CD4-positive, alpha-beta T cell treated with Interleukin-6 at 100 ng/mL for 8 hours (primary cell): ENCODE measurements at places on chromosomes 7 and 10.

DNA sequence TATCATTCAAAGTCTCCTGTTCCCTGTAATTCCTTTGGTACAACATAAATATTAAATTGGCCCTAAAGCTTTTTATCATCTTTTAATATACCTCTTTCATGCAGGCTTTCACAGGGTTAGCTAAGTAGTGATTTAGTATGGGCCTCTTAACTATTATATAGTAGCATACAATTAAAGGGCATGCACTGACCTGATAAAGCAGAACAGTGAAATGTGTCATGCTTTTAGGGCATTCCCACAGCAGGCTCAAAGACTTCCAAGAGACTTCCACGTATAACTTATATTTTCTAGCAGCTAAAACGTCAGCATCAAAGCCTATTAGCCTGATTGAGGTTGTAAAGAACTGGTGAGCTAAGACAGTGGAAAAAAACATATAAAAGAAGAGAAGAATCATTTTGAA is 35.3 kb downstream of the SAMD8 start:
- DNase-seq: no peak

DNA sequence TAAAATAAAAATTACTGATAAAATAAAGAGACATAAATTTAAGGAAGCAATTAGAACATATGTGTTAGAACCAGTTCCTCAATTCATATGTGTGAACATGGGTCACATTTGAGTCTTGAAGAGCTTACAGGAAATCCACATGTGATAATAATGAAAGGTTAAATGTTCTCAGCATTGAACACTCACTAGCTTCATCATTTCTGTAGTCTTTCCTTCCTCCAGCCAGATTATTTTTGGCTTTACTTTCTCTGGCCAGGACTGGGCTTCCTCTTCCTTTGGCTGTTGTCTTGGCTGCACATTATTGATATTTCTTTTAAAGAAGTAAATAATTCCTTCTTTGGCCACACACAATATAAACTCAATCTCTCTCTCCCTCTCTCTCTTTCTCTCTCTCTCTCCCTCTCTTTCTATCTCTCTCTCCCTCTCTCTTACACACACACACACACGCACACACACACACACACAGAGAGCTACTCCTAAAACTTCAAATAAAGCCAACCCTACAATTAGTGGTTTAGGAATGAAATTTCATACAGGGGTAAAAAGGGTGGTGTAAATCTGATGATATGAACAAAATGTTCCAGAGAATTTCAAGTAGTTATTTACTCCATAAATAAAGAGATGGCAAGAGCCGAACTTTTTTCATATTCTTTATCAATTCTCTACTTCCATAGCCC is 171.2 kb downstream of the REEP3 start:
- DNase-seq: no peak

- no peak for DNase-seq
Measured at GRCh38 chr7:101068401-101068800, 16.9 kb upstream of the TRIM56 start.

GRCh38 chr10:71736570-71736952 is 17.0 kb upstream of the C10orf105 start:
- DNase-seq: no peak

GRCh38 chr7:93530701-93531100 is 43.8 kb downstream of the CALCR start:
- DNase-seq: no peak

DNA sequence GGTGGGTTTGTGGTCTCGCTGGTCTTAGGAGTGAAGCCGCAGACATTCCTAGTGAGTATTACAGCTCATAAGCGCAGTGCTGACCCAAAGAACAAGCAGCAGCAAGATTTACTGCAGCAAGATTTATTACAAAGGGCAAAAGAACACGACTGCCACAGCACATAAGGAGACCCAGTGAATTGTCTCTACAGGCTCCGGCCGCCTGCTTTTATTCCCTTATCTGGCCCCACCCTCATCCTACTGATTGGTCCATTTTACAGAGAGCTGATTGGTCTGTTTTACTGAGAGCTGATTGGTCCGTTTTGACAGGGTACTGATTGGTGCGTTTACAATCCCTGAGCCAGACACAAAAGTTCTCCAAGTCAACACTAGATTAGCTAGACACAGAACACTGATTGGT is 82.1 kb downstream of the VIPR2 start:
- DNase-seq: no peak
